ELF-1 (cell line): ENCODE measurements at places on chromosomes 13 and 19.

DNA sequence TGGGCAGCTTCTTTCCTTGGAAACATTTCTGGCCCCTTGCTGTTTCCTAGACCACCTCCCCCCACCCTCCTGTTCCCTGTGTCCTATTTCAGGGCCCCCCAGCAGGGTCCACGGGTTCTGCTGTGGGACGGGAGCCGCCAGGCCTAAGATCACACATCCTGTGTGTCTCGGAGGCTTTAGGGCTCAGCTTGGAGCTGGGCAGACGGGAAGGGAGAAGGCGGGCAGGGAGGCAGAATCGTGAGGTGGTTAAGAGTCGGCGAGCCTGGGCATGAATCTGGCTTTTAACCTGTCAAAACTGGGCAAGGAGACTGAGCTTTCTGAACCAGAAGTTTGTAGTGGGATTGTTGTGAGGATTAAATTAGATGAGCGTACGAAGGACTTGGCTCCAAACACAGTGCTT, 4.8 kb downstream of the KCNC3 start:
- DNase-seq, result no peak

DNA sequence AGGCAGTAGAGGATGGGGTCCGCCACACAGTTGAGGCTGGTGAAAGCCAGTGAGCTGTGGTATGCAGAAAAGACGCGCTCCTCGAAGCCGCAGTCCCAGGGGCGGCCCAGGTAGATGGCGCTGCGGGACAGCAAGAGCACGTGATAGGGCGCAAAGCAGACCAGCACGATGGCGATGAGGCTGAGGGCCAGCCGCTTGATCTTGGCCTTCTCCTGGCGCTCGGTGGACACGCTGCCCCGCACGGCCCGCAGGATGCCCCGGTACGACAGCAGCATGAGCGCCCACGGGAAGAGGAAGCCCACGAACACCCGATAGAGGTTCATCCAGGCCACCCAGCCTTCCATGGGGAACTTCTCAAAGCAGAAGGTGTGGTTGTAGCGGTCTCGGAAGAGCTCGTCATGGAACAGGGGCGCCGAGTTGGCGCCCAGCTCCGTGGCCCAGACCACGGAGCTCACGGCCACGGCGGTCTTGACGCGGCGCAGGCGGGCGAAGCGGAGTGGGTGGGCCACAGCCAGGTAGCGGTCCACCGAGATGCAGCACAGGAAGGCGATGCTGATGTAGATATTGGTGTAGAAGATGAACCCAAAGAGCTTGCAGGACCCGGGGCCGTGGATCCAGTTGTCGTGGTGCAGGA, 6.5 kb upstream of the OPA3 start:
- peak; percentile 81 for DNase-seq

DNA sequence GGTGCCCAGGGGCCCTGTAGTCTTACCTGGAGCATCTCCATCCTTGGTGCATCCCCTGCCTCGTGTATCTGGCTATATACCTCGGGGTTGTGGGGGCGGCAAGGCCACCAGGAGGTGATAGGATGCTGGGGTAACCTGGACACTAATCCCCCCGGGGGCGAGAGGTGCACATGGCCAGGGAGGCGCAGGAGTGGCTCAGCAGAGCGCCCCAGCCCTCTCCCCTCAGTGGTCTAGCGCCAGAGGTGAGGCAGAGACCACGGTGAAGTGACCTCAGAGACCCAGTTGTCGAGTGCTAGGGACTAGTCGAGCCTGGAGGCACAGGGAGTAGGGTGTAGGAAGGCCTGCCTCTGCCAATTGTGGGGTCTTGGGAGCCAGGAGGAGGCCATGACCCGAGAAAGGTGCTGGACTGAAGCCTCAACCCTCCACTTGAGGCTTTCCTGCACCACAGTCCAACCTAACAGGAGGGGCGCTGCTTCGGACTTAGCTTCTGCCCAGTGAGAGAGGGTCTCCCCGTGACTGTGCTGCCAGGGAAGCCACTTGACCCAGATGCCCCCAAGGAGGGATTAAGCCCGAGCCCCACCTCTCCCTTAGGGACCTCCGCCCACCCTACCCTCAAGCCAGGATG, at the start of gene LHB:
Gene LHB, minus strand, starts transcription at position 51 of the 625 bp plus-strand sequence. Its CDS starts 10 bp downstream, at position 41.
- DNase-seq, result no peak

DNA sequence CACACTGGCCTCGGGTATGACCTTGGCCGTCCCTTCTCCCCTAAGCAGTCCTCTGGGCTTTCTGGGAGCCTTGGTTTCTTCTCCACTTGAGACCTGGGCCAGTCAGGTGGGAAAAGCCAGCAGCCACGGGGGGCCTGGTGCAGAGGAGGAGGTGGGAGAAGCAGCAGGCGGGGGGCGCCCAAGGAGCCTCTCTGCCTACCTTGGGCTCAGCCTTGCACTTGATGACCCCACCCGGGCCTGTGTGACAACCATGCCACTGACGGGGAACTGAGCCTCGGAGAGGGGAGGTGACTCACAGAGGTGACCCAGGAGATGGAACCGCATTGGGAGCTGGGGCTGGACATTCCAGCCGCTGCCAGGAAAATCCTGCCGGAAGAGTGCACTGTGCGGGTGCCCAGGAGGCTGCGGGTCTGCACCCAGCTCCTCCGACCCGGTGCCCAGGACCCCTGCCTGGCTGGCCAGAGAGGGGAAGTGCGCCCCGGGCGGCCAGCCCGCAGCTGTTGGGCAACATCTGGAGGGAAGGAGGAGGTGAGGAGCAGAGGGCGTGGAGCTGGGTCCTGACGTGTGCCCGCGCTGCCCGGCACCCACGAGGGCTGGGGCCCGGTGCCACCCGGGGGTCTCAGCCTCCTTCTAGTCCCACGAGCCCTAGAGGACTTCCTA, 23.4 kb upstream of the SLC7A10 start:
- no peak for DNase-seq

DNA sequence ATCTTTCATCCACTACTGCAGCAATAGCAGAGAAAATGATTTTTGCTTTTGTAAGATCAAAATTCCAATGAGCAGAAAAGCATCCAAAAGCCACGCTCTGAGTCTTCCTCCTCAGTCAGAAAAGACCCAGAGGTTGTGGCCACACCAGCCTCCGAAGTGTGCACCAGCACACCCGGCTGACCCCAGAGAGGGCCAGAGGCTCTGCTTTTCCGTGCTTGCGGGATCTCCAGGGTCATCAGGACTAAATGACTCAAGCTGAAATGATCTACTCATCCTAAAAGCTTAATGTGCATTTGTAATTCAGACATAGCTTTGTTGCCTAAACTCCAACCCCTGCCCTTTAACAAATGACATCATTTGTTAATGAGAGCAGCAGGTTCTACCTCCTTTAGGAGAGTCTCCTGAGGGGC, 16.5 kb downstream of the RXFP2 start:
- no peak for DNase-seq

DNA sequence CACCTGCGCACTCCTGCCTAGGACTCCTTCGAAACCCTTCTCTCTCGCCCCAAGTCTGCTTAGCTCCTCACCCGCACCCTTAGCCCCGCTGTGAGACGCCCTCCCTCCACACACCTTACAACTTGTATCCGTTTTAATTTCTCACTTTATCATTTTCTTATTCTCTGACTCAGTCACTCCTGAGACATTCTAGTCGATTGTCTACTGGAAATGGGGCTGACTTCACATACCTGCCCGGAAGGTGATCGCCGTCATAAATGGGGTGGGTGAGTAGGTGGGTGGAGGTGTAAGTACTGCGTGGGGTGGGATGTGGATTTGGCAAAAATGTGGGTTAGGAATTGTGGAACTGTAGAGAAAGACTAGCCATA, 714 bp downstream of the NDFIP2 start:
- no peak for DNase-seq

DNA sequence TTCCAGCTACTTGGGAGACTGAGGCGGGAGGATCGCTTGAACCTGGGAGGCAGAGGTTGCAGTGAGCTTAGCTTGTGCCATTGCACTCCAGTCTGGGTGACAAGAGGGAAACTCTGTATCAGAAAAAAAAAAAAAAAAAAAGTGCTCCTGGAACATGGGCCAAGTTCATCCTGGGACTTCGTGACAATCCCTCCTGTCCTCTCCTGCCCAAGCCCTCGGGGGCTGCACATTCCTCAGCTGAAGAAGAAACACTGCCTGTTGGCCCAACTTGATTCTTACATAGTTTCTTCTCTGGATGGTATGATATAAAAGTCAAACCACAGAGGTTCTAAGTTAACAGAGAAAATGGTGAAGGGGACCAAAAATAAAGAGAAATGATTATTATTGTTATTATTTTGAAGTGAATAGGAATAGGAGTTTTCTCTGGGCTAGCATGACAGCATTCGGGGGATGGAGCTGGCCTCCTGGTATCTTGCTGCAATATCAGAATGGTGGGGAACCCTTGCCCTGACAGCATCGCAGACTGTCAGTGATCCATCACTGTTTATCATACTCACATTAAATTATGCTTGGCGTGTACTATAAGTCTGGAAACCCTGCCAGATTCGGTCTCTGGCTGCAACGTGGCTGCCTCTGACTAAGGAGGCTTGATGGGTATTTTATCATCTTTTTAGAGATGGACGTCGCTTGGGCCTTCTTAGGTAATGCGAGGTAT, 113.7 kb upstream of the OXGR1 start:
- DNase-seq, result no peak

DNA sequence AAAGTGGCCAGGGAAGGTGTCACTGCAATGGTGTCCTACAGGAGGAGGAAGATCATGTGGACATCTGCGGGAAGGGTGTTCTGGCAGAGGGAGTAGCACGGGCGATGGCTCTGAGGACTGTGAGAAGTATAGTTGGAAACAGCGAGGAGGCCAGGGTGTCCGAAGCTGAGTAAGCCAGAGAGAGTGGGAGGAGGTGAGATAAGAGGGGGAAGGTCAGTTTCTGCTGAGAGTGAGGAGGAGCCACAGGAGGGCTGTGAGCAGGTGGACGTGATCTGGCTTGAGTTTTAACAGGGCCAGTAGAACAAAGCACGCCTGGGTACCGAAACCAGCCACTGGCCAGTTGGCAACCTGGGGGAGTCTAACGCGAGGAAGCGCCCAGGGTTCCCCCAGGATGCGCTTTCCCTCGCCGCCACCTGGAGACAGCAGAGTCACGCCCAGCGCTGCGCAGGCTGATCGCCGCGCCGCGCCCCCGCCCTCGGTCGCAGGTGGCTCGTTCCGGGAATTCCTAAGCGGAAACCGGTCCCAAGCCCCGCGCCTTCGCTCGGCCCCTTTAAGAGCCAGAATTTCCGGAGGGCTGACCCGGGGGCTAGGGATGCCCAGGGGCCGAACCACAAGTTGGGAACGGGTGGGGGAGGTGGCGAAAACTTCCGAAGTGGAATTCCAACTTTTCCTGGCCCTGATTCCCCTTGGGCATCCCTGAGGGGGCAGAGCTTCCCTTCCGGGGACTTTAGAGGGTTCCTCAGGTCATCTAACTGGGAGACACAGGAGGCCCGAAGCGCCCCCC, 1.1 kb upstream of the LSR start:
- peak; percentile 98 for DNase-seq

DNA sequence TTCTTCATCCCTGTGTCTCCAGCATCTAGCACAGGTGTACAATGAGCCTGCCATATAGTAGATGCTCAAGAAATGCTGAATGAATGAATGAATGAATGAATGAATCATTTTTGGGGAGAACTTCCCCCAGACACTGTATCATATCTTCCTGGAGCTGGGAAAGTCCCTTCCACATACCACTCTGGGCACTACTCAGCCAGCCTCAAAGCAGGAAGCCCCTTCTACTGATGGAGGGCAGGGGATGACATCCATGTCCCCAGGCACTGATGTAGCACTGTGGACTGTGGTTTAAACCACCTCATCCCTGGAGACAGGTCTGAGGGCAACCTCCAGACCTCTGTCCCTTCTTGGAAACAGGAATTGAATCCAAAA, 4.8 kb downstream of the GNA15 start:
- no peak for DNase-seq

- DNase-seq, result no peak
Measured at GRCh38 chr19:45168767-45169351, 8.1 kb upstream of the NKPD1 start.

GRCh38 chr13:24985107-24985506, 110.8 kb upstream of the PABPC3 start:
- peak; percentile 59 for DNase-seq

DNA sequence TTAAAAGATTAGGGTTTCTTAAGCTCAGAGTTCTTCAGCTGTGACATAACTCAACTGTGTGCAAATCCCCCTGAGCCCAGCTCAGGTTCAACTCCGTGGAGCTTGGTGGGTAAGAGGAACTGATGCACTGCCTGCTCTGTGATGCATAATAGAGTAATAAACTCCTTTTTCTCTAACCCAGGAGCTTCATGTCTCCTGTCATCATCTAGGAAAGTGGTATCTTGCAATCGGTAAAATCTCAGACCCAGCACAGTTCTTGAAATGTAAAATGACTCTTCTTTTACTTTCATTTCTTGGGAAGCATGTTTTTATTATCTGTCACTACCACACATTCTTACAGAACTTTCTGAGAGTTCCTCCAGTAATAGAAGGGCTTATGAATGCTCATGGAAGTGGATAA, 123.8 kb upstream of the PCDH9 start:
- DNase-seq, result no peak

DNA sequence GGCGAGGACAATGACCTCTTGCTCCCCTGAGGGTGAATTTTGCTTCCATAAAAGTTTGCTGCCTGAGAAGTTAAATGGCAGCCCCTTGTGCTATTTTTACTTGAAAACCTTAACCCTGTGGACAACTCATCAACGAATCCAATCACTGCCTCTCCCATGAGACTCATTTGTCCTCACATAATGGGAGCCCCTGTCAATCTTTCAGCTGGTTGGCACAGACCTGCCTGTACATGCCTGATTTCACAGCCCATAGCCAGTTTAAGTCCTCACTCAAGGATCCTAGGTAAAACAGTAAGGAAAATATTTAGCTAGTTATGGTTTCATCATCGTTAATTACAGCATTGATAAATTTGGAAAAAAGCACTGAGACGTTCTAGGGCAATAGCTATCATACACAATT, 207.4 kb downstream of the NHLRC3 start:
- DNase-seq, result no peak

GRCh38 chr13:20776751-20777150, 3.0 kb upstream of the EEF1AKMT1 start:
- DNase-seq, result no peak

- no peak for DNase-seq
Measured at GRCh38 chr19:29946645-29947044, 4.6 kb downstream of the URI1 start.

DNA sequence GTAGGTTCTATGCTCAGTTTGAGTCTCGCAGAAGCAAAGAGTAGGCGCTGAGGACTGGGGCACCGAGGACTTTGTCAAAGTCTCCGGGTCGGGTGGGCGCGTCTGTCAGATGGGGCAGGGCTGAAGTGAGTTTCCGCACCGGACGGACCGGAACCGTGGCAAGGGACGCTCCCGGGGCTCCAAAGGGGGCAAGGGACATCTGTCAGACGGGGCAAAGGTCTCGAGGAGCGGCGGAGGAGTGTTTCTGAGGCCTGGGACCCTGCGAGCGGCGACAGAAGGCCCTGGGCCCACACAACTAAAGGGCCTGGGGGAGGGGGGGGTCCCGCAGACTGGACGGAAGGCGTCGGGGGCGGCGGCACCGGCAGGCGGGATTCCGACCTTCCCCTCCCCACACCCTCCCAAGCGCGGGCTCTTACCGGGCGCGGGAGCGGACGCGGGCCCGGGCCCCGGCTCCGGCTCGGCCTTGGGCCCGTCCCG, 13.3 kb upstream of the AKAP8L start:
- no peak for DNase-seq
